ENCODE measurements at places on chromosomes 5 and 9.

DNA sequence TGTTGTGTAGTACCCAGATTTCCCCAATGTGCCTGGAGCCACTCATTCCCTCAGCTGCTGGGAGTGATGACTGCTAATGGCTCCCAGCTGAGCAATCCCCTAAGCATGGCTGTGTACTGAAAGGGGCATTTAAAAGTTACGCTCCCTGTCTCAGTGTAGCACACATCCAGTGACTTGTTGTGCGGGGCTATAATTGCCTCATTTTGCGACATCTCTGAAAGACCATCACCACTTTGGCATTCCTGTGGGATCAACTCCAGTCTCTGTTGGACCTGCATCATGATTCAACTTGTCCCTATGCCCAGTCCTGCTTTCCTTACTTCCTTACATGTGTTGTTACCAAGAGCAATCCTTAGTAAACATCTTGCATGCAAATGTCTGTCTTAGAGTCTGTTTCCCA lies 201.2 kb upstream of the MPDZ start:
- no peak for DNase-seq

DNA sequence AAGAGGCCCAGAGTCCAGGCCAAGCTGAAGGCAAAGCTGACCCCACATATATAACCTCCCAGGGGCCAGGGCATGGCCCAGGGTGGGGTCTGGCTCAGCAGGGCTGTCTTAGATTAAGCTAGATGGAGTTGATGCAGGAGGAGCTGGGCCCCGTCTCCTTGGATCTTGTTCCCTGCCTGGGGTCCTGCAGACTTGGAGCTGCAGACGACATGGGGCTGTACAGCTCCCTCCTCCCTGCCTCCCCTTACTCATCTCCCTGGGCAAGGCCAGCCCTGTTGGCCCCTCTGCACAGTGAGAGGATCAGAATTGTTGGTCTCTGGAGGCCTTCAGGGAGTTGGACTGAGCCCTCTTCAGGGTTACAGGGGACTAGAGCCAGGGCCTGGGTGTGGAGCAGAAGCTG lies 134.9 kb downstream of the RGS3 start:
- no peak for DNase-seq

DNA sequence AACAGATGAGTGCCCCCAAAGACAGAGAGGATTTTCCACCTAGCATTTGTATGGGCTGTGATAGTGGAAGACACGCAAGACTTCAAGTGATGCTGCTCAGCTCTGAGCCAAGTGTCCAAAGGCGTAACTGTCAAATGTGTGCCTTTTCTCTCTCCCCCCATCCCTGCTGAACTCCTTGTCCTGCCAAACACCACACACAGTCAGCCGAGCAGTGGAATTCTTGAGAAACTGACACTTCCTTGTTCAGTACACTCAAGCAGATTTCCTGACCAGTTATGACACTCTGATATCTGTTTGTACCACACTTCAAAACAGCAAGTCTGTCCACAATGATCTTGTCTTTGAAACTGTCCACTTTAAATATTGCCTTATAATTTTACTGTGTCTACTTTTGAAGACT lies 166.4 kb downstream of the PIK3R1 start:
- no peak for DNase-seq

- no peak for DNase-seq
These were observed 20.0 kb upstream of the SHISAL2B start for GRCh38 chr5:64670277-64670676.

DNA sequence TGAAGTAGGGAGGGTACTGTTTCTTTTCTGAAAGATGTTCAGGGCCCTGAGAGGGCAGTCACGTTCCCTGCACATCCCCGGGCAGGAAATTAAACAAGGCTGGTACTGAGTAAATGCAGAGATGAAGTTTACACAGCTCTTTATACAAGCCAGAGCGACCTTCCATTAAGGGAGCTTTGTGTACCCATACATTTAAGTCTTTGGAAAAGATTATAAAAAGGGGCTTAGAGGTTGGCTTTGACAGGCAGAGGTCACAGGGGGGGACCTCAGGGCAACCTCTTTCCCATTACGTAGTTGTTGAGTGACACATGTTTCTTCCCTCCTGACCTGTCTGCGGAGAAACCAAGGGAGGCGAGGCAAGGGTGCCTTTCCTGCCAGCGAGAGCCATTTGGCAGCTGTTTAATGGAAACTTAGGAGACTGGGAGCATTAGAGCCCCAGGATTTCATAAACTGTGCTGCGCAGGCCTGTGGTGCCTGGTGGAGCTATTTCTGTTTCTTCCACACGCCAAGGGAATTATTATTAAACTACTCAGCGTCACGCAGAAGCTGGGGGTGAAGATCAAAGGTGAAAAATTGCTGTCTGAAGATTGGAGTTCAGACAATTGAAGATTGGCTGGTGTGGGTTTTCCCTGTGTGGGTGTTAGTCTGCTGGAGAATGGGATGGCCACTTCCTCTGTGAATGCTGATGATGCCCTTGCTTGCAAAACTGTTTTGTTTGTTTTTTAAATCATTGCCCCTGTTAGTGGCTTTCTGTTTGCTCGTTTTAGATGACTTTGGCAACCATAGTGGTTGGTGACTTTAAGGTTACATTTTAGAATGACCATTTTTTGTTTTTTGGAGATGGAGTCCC lies 3.2 kb upstream of the SMIM32 start:
- DNase-seq = peak; percentile 29

- no peak for DNase-seq
These were observed 40.9 kb downstream of the CACNA1B start for GRCh38 chr9:137918331-137919094.

All from liver (tissue), 10 donors.